ENCODE measurements at places on chromosomes 11 and 22.

GRCh38 chr22:40410272-40410671 is 39.9 kb downstream of the SGSM3 start:
- no peak for DNase-seq

DNA sequence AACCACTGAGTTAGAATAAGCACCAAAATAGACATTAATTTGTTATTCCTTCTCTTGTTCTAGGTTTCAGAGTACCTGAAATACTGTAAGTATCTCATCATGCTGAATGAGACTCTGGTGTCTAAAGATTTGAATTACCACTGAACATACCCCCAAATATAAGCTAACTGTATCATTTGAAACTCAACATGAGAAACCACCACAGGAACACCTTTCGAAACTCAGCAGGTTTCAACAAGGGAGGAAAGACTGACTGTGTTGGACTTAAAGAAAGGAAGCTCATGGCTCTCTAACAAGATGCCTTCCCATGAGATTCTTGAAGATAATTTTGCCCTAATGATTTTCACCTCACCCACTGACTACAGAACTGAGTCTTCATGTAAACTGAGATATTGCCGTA is 37.0 kb downstream of the PRCP start:
- no peak for DNase-seq

DNA sequence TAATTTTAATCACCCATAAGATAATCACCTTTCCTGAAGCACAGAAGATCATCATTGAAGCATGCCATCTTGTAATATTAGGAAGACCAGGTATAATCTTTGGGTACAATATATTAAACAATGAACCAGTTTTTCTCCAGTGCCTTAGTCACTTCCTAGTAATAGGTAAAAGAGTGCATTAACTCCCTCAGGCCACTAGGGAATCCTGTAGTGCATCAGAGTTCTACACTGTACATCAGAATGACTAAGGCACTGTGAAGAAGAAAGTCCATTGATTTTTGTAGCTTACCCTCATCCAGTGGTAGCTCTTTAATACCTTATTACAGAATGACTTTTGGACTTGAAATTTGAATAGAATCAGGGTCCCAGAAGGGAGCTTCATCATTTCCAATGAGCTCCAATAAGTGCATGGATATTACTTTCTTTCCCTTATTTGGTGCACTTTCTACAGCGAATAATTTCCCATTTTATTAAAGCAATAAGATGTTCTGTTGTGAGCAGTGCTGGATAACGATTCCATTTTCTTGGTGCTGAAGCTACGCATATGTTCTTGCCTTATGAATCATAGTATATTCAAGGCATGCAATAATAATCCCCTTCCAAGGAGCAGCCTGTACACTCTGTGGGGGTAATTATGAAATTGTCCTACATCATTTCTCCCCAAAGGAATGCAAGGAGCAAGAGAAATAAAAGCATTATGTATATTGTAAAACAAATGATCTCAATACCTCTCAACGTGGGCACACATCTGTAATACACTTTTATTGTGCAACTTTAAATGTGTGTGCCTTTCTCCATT is 4.7 kb downstream of the C11orf87 start:
- DNase-seq = no peak

DNA sequence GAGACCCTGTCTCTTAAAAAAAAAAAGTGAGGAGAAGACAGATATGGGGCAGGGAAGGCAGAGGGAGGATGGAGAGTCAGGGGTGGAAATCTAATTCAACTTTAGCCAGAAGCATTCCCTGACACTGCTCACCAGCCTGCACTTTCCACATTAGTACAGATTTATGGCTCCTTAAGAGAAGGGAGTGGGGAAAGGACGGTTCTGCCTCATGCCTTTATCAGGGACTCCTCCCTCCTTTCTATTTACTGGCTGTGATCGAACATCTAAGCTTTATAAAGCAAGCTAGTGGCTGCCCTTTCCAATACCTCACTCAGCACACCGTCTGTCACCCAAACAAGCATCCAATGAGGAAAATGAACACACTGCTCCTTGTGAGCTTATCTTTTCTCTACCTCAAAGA is at the start of gene PATE4:
TSS of gene PATE4 (plus strand) at position 301 of the 400 bp plus-strand sequence. CDS start at position 345, 44 bp downstream.
- DNase-seq = no peak

- DNase-seq = no peak
Observed at GRCh38 chr11:28169816-28170215, 61.6 kb downstream of the METTL15 start.

DNA sequence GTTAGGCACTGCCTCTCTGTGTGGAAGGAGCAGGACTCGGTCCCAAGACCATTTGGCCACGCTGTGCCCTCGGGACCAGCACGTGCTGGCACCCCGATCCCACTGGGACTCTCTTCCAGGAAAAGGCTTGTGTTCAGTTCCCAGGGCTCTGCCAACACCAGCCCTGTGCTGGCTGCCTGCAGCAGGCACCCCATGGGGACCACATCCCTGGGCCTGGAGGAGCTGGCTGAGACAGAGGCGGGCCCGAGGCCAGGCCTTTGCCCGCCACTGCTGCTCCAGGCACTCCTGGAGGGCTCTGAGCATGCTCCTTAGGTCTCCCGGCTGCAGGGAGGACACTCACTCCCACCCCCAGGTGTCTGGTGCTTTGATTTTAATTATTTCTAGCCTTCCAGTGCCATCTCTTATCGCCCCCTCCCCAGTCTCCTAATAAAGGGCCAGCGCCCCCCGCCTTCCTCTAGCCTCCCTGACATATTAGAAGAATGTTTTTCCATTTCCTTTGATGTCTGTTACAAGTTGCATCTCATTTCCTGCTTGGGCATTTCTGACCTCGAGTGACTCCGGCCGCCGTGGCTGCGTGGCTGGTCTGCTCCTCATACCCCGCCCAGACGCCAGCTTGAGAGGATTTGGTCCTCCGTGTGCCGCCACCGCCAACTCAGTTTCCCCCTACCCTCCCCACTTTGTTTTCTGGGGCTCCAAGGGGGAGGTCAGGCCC is 14.4 kb downstream of the CDKN1C start:
- DNase-seq = no peak

DNA sequence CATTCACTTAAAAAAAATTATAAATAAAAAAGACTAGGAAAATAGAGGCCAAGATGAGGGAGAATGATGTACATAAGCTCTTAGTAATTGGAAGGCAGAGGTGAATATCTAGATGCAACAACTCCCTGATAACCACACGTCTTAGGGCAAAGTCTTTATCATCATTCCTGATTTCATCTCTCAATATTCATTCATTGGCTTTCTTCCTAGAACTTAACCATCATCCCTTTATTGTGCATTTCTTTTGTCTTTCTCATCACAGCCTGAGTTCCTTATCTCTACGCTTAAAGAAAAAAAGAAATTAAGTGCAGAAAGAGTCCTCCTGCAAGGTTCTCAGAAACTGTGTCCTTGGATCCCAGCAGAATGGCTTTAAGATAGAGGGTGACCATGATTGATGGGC is 23.2 kb upstream of the FLI1 start:
- DNase-seq = no peak

- no peak for DNase-seq
Observed at GRCh38 chr22:28548406-28548805, 131.2 kb downstream of the TTC28 start.

- no peak for DNase-seq
Observed at GRCh38 chr11:72723508-72723907, 28.7 kb downstream of the ARAP1 start.

- no peak for DNase-seq
Observed at GRCh38 chr22:35782504-35782903, 64.8 kb downstream of the APOL5 start.

DNA sequence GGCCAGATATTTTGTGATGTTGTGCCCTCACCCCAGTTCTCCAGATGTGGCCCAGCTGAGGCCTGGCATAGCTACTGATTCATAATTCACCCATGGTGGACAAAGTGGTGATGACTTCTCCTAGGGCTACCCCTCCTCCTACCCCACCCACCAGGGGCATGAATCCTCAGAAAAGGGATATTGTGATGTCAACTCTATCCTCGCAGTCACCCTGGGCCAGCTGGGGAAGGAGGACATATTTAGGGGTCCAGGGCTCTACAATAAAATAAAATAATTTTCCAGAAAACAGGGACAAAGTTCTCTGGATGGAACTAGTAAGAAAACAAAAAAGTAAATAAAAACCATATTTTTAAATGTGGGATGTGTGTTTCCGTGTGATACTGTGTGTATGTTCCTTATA is at the start of gene UBQLNL:
TSS of gene UBQLNL (minus strand) at position 101 of the 400 bp plus-strand sequence. CDS start 258 bp downstream, outside the sequence.
- DNase-seq = no peak

- DNase-seq = no peak
Observed at GRCh38 chr11:60944490-60945294, 7.3 kb downstream of the SLC15A3 start.

GRCh38 chr22:35024364-35024692 is 41.6 kb upstream of the ISX start:
- no peak for DNase-seq

GRCh38 chr11:9787981-9788521 is 124.2 kb downstream of the SWAP70 start:
- no peak for DNase-seq

DNA sequence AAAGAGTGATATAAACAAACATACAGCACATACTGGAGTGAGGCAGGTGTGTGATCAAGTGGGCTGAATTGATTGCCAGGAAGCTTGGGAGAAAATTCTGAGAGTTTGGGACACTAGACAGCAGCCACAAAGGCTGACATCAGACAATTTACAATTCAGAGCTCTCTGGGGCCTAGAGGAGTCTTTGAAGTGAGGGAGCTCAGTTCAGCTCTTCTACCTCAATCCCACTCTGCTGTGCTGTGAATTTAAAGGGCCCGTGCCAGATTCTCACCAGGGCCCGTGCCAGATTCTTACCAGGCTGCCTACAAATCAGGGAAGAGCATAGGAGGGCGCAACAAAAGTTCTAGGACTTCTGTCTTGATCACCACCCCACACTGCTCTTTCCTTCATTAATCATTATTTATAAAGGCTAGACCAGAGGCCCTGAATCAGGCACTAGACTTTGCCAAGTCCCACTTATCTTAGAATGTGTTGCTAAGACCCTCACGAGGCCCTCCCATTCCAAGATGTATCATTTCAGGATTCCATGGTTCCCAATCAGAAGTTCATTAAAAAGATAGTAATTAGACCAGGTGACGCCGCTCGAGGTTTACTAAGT is 112.4 kb downstream of the KIRREL3 start:
- DNase-seq = no peak

- DNase-seq = no peak
Observed at GRCh38 chr22:40330086-40330485, 16.2 kb upstream of the ADSL start.

GRCh38 chr11:10648871-10649270 is 44.7 kb downstream of the IRAG1 start:
- no peak for DNase-seq

- DNase-seq = no peak
Observed at GRCh38 chr11:3195251-3196160, 23.1 kb downstream of the MRGPRG start.

DNA sequence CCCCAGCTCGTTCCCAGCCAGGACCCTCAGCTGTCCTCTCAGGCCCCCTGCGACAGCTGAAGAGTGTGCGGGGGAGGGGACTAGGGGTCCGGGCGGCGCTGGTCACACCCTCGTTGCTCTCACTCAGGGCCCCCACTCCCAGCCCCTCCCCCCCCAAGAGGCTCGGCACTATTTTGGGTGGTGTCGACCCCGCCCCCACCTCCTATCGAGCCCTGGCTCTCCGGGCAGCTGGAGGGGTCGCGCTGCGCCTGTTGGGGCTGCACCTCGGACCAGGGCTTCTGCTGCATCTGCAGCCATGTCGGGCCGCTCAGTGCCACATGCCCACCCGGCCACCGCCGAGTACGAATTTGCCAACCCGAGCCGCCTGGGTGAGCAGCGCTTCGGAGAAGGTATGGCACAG is at the start of gene HSPB2:
TSS of gene HSPB2 (plus strand) at position 200 of the 400 bp plus-strand sequence. CDS start at position 296, 96 bp downstream.
- no peak for DNase-seq

DNA sequence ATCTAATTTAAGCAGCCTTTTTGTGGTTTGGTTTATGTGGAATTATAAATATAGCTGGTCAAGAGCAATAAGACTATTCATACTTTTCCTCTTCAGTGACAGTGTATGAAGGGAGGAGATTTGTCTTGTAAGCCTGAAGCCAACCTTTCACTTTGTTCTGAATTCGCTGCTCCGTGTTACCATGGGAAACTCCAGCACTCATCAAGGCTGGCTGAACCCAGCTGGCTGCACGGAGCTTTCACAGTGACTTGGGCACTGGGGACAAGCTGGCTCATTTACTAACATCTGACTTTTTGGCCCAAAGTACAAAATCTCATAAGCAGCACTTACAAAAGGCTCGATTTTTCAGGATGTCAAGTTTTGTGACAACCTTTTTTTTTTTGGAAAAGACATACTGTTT is 120.4 kb upstream of the GRIA4 start:
- no peak for DNase-seq

DNA sequence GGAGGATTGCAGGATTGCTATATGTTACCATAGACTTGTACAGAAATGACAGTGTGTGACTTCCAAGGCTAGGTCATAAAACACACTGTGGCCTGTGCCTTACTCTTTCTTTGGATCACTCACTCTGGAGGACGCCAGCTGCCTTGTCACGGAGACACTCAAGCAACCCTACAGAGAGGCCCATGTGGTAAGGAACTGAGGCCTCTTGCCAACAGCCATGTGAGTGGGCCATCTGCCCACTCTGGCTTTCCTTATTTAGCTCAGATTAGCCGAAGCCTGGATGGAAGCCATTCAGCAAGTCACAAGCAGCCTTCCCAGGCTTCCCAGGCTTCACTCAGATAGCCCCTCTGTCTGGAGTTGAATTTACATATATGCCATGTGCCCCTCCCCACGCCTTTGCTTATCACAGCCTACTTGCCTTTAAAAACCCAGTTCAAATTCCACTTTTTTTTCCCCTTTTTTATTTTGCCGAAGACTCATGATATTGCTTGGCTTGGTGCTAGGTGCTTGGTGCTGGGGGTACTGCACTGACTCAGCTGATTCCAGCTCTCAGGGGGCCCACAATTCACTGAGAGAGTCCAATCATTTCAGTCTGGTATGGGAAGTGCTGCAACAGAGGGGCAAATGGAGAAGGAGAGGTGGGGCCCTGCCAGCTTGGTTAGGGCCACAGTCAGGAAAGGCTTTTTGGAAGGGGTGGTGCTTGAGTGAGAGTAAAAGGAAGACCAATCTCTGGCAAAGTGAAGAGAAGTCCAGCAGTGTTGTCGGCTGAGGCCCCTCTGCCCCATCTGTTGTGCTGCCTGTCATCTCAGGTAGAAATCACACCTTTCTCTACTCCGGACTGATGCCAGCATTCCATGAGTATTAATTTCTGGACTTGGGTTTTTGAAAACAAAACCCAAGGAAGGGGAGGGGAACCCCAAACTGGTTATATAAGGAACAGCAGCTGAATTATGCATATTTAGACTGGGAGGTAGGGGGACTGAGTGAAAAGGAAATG is 14.5 kb upstream of the P4HA3 start:
- no peak for DNase-seq

GRCh38 chr11:28756977-28757376 is 648.8 kb downstream of the METTL15 start:
- DNase-seq = no peak

- no peak for DNase-seq
Observed at GRCh38 chr11:44903518-44903917, 47.2 kb downstream of the TP53I11 start.

DNA sequence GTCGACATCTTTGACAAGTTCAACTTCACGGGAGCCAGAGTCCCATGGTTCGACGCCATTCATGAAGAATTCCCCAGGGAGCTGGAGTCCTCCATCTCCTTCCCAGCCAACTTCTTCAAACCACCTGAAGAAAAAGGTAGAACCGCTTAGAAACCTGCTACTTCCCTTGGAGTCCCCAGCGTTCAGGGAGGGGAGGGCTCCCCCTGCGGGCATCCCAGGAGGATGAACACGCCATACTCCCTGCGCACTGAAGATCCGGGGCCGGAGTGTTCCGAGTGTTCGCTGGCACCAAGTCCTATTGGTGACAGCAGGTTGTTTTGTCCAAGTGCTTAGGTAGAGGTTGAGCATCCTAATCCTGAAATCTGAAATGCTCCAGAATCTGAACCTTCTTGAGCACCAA is 51.7 kb upstream of the PRODH start:
- DNase-seq = no peak

Measured in NCI-H2081 treated with DMSO at 0.1 percent for 48 hours (cell line).